NCI-H460 (cell line): ENCODE measurements at places on chromosomes 4 and X.

- DNase-seq, result no peak
Observed at GRCh38 chrX:75276666-75277065, 2.8 kb downstream of the UPRT start.

DNA sequence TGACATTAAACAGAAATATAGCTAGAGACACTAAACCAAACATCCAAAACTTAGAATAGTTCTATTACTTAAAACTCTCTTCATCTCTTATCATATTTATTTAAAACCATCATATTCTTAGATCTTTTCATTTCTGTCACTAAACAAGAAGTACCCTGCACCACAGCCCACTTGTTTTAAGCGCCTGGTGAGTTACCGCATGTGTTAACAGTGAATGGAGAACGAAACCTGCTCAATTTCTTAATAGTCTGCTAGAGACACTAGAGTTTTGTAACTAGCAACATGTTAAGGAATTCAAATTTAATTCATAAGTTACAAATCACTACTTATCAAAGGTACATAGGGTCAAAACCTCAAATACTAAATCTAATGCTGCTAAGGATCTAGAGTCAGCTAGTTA, 111.5 kb downstream of the FBXW7 start:
- DNase-seq, result no peak

- DNase-seq, result no peak
Observed at GRCh38 chr4:40557736-40558135, 71.9 kb downstream of the RBM47 start.

- DNase-seq, result peak; percentile 30
Observed at GRCh38 chrX:51641421-51642021, 22.8 kb upstream of the CENPVL3 start.
